ENCODE measurements at places on chromosomes 2 and 18.
A peak's percentile ranks its signal among the peaks of the same experiment; 100 is the strongest.

GRCh38 chr2:57443973-57444521 is 602.6 kb upstream of the VRK2 start:
- no peak for DNase-seq

- no peak for DNase-seq
Measured at GRCh38 chr2:231549446-231550239, 19.4 kb upstream of the NMUR1 start.

DNA sequence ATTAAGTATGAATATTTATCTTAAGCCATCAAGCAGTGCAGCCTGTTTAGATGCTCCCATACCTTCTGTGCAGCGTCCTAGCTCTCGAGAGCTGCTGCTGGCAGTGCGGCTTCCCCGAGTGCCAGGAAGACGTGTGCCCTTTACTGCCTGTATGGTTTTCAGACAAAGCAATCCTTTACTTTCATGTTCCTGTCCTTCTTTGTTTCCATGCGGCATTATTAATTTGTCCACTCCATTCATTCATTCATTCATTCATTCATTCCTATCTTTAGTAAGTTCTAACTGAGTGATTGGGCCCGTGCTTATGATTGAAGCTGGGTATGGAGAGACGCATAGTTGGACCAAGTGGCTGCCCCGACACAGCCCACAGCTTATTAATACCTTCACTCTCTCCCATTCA is 446.6 kb upstream of the HNRNPA3 start:
- DNase-seq, result no peak

DNA sequence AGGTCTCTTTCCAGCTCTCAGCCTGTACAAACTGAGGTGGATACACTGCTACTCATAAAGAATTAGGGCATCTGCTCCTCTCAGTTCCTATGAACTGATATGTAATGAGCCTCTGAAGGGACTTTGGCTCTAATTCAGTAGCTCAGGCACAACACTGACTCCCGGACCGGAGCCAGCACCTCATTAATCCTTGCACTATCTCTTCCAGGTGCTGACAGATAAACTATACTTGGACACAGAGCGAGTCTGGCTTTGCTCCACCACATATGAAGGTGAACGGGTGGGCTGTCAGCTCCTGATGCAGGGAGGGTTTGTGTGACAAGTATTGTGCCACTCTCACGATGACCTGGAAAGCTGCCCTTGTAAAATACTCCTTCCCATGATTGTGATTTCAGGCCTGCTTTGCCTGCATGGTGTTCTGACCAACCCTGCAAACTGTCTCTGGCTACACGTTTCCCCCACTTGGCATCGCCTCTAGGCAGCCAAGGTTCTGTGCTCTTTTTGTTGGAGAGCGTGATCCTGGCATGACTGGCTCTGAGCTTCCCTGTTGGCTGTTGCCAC is 111.6 kb upstream of the LMAN1 start:
- DNase-seq, result no peak

GRCh38 chr2:200318940-200319435 is 12.5 kb downstream of the SPATS2L start:
- DNase-seq, result no peak

- DNase-seq, result no peak
Measured at GRCh38 chr18:52409727-52410126, 69.7 kb downstream of the DCC start.

- DNase-seq, result no peak
Measured at GRCh38 chr2:63679252-63679855, 90.6 kb downstream of the MDH1 start.

- DNase-seq, result no peak
Measured at GRCh38 chr2:178109813-178110212, 2.4 kb upstream of the RBM45 start.

- peak; percentile 23 for DNase-seq
Measured at GRCh38 chr2:38376346-38377049, 575 bp downstream of the ATL2 start.

DNA sequence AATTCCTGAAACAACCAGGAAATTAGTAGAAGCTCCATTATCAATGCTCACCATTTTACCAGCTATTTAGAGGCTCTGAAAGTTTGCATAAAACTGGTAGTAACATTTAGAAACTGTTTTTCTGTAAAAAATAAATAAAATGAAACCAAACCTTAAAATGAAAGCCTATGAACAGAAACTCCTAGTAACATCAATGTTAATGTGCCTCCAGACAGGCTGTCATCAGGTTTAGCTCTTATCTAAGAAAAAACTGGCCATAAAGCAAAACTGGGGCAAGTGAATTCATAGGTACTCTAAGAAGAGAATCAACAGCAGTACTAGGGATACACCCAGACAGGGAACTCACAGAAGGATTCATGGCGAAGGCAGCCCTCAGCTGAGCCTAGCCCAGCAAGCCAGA is 8.0 kb downstream of the E2F6 start:
- no peak for DNase-seq

GRCh38 chr2:177153805-177154204 is 58.8 kb upstream of the HNRNPA3 start:
- DNase-seq, result no peak
